ENCODE measurements at places on chromosomes 7 and 10.

DNA sequence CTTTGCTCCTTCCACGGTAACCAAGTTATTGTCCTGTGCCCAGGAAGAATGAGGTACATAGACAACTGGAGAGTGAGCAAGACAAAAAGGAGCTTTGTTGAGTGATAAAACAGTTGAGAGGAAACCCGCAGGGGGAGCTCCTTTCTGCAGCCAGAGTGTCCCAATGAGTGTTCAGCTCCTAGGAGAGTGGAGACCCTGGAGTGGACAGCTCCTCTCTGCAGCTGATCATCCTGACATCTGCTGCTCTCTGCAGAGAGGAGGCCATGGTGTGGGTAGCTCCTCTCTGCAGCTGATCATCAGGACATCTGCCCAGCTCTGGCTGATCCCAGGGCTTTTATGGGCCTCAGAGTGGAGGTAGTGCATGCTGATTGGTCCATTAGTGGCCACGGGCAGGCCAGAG, 53.4 kb upstream of the PCDH15 start:
- DNase-seq, result no peak

GRCh38 chr10:11602919-11603523, 8.4 kb downstream of the USP6NL start:
- peak; percentile 59 for DNase-seq

DNA sequence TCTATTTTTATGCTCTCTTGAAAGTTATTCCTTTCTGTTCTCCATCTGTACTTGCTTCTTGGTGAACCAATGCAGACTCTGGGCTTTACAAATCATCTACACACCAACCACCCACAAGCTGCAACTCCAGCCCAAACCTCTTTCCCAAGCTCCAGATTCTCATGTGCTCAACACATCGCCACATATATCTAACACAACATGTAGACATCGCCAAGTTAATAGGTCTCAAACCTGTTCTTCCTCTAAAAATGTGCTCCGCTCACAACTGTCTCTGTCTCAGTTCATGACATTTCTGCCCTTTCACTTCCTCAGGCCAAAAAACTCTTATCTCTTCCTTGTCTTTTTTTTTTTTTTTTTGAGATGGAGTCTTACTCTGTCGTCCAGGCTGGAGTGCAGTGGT, 95.7 kb upstream of the EEPD1 start:
- no peak for DNase-seq

GRCh38 chr10:25039531-25039930, 23.1 kb downstream of the THNSL1 start:
- peak; percentile 41 for DNase-seq

- DNase-seq, result peak; percentile 67
These were observed 64.0 kb downstream of the MTPAP start for GRCh38 chr10:30284865-30285594.

GRCh38 chr7:35753761-35754603, 46.9 kb upstream of the SEPTIN7 start:
- peak; percentile 75 for DNase-seq

DNA sequence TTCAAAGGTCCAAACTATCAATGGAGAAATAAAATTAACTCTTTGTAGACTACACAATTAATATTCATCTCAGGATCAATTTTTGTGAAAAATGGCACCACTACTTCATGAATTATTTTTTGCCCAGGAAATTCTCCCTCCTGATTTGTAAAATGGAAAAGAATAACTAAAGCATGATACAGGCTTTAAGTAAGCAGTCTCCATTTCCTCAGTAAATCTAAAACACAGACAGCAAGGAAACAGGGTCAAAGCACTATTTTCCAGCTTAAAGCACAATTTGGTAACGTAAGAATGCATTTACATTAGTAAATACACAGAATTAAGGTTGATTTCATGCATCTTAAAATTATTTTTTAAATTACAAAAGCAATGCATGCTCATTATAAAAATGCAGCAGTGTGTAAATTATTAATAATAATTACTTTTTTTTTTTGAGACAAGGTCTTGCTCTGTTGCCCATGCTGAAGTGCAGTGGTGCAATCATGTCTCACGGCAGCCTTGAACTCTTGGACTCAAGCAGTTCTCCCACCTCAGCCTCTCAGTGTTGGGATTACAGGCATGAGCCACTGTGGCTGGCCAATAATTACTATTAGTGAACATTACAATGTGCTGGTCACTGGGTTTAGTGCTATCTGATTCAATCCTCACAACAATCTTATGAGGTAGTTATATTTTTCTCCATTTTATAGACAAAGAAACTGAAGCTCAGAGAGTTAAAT, 26.1 kb upstream of the VCL start:
- no peak for DNase-seq

GRCh38 chr10:78185693-78186055, 152.0 kb downstream of the RPS24 start:
- DNase-seq, result no peak

- peak; percentile 89 for DNase-seq
These were observed 11.0 kb upstream of the LFNG start for GRCh38 chr7:2508327-2509215.

DNA sequence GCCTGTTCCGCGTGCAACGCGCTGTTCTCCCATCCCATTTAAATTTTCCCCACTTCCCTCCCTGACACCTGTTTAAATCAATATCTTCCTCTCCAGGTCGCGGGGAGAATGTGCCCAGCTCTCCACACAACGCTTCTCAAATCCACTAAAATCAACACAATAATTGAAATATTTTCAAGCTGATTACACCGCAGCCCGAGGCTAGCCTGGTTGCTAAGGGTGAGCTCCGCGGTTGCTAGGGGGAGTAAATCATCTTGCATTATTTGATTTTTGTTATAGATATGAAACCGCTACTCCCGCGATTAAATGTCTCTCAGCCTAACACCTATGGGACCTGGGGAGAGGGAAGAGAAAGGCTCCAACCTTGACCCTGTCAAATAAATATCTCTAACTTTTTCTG, 36.2 kb downstream of the UNCX start:
- DNase-seq, result no peak

- no peak for DNase-seq
These were observed 1104.2 kb upstream of the LRRN3 start for GRCh38 chr7:109986701-109987100.

DNA sequence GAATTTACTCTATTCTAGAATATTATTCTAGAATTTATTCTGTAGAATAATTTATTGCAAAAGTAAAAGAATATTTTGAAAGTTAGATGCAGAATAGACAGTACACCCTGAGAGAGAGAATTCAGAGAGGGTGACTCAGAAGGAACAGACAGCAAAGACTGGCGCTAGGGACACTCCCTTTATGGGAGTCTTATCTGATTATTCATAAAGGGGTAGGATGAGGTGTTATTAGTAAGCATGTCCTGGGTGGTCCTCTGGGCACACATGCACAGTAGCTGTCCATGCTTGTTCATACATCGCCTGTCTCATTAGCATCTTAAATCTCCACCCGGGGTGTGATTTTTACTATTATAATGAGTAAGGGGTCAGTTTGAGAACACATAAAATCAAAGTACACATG, 100.1 kb downstream of the XPNPEP1 start:
- DNase-seq, result no peak

- peak; percentile 53 for DNase-seq
These were observed 1.6 kb downstream of the PRR15 start for GRCh38 chr7:29565224-29565630.

- no peak for DNase-seq
These were observed 15.3 kb downstream of the ST7 start for GRCh38 chr7:116968631-116969030.

DNA sequence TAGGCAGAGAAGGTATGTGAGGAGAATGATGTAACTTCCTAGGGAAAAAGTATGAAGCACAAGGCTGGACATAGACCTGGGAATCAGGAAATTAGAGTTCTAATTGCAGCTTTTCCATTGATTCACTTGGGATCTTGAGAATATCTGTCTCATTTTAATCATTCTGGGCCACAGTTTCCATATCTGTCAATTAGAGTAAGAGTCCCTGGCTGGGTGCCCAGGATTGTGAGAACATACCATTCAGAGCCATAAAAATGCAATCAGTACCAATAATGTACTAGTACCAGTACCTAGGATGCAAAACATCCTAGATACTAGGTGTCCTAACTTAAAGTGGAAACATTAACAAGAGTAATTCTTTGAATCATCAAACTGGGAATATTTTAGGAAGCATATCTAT, 29.6 kb downstream of the CAV1 start:
- peak; percentile 12 for DNase-seq

GRCh38 chr7:134315679-134316538, 821 bp downstream of the SLC35B4 start:
- DNase-seq, result peak; percentile 42

GRCh38 chr10:603745-604144, 85.7 kb downstream of the DIP2C start:
- DNase-seq, result no peak

GRCh38 chr7:130486114-130486953, 5.6 kb upstream of the MEST start:
- peak; percentile 93 for DNase-seq

All from hematopoietic multipotent progenitor cell treated with erythropoietin and hydrocortisone succinate and interleukin-3 and kit ligand, for 4 days (in vitro differentiated cells).